ENCODE measurements at places on chromosomes 3 and 15.

DNA sequence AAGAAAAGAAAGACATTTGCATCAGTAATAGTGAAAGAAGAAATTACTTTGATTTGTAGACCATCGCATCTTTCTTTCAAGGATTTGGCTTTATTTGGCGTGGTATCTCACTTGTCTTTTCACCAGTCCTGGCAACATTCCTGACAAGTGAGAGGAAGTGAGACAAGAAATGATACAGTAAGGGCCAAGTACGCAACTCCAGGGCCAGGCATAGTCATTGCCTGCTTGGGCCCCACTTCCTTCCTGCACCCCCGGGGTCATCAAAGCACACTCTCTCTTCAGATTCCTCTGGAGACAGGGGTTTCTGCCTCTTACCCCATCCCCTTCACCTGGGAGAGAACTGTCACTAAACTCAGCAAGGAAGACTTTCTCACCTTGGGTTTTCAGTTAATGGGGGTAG is 55.1 kb downstream of the CD47 start:
- DNase-seq: no peak

- DNase-seq: no peak
Observed at GRCh38 chr3:155495387-155495786, 201.9 kb upstream of the STRIT1 start.

DNA sequence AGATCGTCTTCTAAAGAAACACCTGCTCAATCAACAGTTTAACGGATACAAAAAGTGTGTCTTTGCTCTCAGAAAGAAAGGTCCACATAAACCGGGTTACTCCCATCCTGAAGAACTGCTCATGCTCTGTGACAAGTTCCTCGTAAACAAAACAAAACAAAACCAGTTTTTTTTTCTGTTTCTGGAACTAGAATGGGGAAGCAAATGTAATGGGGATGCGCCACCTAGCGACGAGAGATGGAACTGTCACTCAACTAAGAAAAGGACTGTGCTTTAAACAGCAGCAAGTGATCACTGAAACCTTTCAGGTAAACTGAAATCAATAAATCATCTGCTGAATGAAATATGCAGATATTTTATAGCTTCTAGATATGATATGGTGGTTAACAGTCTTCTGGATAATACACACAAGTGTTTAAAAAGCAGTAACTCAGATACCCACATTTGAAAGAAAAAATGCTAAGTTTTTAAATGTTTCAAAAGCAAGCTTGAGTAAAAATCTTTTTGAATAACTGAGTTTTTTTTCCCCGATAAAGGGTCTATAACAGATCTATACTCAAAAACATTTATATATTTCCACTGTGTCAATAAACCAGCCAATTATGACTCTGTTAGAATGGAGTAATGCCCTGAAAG is 10.9 kb downstream of the TM2D3 start:
- peak; percentile 76 for DNase-seq

GRCh38 chr3:117700573-117701360 is 991.2 kb downstream of the TUSC7 start:
- no peak for DNase-seq

GRCh38 chr3:94360987-94361386 is 298.1 kb downstream of the NSUN3 start:
- DNase-seq: no peak

DNA sequence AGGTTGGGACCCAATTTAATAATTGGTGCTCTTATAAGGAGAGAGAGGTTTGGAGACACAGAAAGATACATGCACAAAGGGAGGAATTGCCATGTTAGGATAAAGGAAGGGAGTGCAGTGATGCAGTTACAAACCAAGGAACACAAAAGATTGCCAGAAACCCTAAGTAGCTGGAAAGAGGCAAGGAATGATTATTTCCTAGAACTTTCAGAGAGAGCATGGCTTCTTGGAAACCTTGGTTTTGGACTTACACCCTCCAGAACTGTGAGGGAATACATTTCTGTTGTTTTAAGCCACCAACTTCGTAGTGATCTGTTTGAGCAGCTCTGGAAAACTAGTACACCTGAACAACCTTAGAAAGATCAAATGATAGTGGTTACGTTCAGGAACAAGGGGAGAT is 25.0 kb upstream of the MB21D2 start:
- no peak for DNase-seq

DNA sequence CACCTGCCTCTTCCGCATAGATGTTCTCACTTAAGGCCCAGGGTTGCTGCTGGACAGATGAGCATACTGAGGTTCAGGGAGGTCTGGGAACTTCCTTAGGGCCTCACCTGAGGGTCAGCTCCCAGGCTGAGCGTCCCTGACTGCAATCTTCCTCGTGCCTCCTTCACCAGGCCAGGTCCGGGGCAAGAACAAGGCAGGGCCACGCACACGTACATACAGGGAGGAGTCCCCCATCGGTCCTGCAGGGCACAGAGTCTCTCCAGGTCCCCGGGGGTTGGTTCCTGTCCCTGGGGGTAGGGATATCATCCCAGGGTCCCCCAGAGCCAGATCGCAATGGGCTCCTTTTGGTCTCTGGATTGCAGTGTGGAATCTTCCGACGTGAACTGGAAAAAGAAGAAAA is 130.1 kb downstream of the LRRK1 start:
- DNase-seq: no peak

DNA sequence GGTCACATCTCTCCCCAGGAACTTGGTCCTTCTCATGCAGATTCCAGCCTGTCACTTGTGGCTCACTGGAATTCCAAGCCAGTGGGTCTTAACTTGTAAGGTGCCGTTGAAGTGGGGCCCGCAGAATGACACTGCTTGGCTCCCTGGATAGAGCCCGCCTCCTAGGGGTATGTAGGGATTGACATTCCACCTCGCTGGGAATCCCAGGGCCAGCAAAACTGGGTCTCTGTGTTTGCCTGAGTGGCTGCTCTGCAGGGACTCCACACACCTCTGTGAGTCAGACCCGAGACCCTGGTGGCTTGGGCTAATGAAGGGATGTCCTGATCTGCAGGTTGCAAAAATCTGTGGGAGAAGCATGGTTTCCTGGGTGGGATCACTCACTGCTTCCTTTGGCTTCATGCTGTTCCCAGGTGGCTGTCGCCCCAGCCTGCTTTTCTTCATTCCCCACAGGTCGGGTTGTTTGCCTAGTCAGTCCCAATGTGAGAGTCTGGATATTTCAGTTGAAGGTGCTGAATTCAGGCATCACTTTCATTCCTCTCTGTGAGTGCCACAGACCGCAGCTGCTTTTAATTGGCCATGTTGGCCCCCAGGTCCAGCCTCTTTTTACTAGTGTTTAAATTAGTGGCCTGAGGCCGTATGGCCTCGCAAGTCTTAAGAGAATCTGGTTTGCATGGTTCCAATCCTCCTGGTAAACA is 156.0 kb upstream of the TRIM42 start:
- DNase-seq: no peak

DNA sequence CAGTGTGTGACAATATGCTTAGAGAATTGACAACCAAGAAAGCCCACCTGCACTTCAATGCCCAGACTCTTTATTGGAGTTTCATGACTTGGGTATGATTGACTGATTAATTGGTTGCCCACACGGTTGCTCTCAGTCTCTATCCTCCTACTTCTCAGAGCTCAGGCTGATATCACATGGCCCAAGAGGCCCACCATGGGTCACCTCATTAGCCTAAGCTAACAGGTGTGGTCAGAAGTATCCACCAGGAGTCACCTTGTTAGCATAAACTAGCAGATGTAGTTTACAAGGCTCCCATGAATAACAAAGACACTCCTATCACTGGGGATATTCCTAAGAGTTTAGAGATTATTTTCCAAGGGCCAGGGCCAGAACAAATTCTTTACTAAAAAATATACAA is 120.2 kb upstream of the MBNL1 start:
- no peak for DNase-seq

GRCh38 chr3:186414735-186415419 is 52.8 kb upstream of the DGKG start:
- no peak for DNase-seq

GRCh38 chr15:60479361-60480110 is 594 bp upstream of the ICE2 start:
- no peak for DNase-seq

GRCh38 chr3:98531622-98532274 is at the start of gene GPR15:
Gene GPR15 (plus strand): TSS chr3:98531978. CDS start chr3:98532034, 56 bp downstream.
- no peak for DNase-seq

DNA sequence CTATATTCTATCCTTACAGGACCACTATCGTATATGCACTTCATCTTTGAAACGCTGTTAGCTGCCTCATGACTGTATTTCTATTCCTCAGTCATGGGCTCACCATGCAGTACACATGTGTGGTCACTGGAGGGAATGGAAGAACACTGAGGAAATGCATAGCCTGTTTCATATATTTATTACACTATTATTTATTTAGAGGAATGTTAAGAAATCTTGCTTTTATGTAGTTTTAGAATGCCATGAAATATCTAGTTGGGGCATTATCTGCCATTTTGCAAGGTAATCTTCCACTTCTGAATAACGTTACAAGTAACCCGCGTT is 155.7 kb downstream of the IGF1R start:
- no peak for DNase-seq
